Tibial nerve (tissue), 4 donors: ENCODE measurements at places on chromosomes 7 and 10. TPM values are rescaled to one million over a fixed set of nuclear protein-coding genes. Genes with fewer than 3 reads are reported as not detected.

DNA sequence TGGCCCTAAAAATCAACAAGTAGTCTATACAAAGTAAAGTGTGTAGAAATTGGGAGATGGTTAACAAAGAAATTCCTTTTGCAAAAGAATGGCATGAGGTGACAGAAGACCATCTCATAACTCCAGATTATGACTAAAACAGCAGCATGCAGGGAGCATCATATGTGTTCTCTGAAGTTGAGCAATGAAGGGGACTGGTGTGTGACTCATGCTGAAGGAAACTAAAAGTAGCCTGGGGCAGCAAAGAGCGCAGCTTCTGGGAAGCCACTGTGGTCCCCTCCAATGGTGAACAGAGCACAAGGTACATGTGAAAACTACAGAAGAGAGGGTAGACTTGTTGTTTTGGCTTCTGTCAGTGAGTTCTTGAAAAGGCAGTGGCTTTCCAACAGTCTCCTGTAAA is 133.4 kb downstream of the MACC1 start:
- no peak for DNase-seq
- no peak overlapping the region for H3K4me3 ChIP-seq
- H3K36me3 ChIP-seq: no peaks in the 10 kb centered on the region
- no peaks in the 10 kb centered on the region for H3K27me3 ChIP-seq
- H3K27ac ChIP-seq: no peak overlapping the region
- H3K4me1 ChIP-seq: no peaks in the 10 kb centered on the region

GRCh38 chr10:69659241-69660038 is 29.4 kb downstream of the FAM241B start:
- no peak overlapping the region for H3K4me3 ChIP-seq
- no peak for DNase-seq
- no peak overlapping the region for H3K27ac ChIP-seq
- no peaks in the 10 kb centered on the region for H3K36me3 ChIP-seq
- H3K27me3 ChIP-seq: no peaks in the 10 kb centered on the region

DNA sequence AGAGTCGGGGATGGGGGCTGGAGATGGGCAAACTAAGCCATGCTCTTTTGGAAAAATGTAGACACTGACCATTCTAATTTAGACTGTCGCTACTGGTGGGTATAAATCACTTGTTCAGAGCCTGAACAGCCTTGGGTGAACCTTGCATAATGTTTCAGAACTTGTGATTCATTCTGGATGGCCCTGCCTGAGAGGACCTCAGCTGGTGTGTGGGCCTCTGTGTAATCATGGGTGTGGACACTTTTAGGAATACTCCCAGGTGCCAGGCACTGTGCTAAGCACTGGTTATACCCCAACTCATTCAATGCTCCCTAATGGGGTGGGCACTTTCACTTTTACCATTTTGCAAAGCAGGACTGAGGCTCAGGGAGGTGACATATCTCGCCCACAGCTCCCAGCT is 26.8 kb upstream of the TM9SF3 start:
- no peak overlapping the region for H3K4me3 ChIP-seq
- no peaks in the 10 kb centered on the region for H3K27me3 ChIP-seq
- H3K27ac ChIP-seq: no peak overlapping the region
- DNase-seq: no peak

DNA sequence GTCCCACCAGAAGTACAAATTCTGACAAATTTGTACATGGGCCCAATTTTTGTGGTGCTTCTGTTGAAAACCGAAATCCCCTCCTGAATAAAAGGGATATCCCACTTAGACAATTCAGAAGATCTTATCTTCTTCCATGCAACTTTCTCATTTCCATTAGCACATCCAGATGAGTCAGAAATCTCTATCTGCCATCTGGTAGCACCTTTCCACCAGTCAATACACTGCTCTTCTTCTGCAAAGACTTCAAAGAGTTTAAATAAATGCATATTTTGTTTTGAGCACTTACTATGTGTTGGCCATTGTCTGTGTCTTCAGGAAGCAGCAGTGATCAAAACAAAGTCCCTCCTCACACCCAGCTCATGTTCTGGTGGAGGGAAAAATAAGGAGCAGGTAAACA is 12.7 kb upstream of the KLF6 start:
- H3K27ac ChIP-seq: no peak overlapping the region
- DNase-seq: no peak
- no peaks in the 10 kb centered on the region for H3K27me3 ChIP-seq
- no peaks in the 10 kb centered on the region for H3K4me1 ChIP-seq

DNA sequence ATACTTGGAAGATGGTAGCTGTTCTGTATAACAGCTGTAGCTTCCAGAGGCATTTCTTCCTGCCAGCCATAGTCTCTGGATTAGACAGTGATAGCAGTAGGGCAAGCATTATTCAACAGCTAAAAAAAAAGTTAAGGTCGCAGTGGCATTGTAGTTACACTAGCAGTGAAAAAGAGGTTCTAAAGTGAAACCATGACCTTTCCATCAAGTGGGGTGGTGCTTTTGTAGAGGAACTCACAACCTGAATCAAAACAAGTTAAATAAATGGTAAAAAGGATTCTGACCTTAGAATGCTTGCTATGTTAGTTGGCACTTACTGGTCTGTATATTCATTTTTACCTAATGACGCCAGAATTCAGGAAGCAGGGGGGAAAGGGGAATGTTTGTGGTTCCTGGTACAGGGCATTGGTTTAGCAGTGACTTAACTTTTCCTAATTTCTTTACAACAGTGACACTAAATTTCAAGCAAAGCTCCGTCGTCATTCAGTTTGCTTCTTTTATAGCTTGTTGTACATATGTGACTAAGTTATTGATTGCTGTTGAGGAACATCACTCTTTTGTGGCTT is 55.0 kb downstream of the GBF1 start:
- no peaks in the 10 kb centered on the region for H3K4me1 ChIP-seq
- no peaks in the 10 kb centered on the region for H3K27me3 ChIP-seq
- H3K4me3 ChIP-seq: no peak overlapping the region
- no peaks in the 10 kb centered on the region for H3K36me3 ChIP-seq

DNA sequence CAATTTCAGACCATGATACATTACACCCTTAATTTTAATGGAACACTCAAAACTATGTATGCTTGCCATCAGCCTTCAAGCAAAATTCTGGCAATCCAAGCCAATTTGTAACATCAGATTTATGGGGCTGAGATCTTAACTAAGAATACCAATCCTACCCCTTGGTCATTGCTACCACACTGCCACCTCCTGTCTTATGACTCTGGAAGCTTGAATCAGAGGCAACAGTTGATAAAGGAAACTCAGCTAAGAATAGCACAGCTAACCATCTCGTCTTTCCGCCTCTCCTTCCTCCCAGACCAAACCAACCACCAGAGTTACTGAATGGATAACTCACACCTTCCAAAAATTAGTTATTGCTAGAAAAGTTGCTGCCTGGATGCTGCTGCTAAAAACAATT is 7.4 kb downstream of the IGF2BP3 start:
- H3K27ac ChIP-seq: no peak overlapping the region
- H3K4me1 ChIP-seq: no peaks in the 10 kb centered on the region
- peak; percentile 31 for DNase-seq
- no peaks in the 10 kb centered on the region for H3K36me3 ChIP-seq
- H3K4me3 ChIP-seq: no peak overlapping the region
- peaks cover 73% of the 10 kb centered on the region for H3K27me3 ChIP-seq

DNA sequence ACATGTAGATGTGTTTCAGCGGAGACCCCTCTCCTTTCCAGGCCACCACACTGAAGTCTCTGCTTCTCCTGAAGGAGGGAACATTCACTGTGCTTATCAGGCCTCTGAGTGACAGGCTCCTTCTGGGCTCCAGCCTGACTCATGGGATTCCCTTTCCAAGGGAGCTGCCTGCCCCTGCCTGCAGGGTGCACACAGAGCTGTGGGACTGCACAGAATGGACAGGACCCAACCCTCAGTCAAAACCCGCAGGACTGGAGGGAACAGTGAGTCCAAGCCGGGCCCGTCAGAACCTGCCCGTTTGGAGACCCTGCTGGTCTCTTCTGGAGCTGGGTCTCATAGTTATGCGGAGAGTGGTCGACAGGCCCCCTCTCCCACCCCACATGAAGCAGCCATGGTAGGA is 32.6 kb downstream of the PLAC9 start:
- H3K36me3 ChIP-seq: no peaks in the 10 kb centered on the region
- H3K4me3 ChIP-seq: no peak overlapping the region
- DNase-seq: no peak
- H3K27me3 ChIP-seq: no peaks in the 10 kb centered on the region
- H3K27ac ChIP-seq: peak overlapping the region; percentile 58
- H3K4me1 ChIP-seq: no peaks in the 10 kb centered on the region

- H3K4me1 ChIP-seq: peaks cover 46% of the 10 kb centered on the region
- no peak for DNase-seq
- no peaks in the 10 kb centered on the region for H3K27me3 ChIP-seq
- peak overlapping the region; percentile 95 for H3K27ac ChIP-seq
Measured at GRCh38 chr7:139231513-139232376, 708 bp downstream of the UBN2 start.

GRCh38 chr10:121325490-121326231 is 272.6 kb downstream of the FGFR2 start:
- no peaks in the 10 kb centered on the region for H3K4me1 ChIP-seq
- no peak for DNase-seq
- no peaks in the 10 kb centered on the region for H3K27me3 ChIP-seq
- H3K4me3 ChIP-seq: no peak overlapping the region
- H3K36me3 ChIP-seq: no peaks in the 10 kb centered on the region

TFR2 gene
- total RNA-seq: not detected

DNA sequence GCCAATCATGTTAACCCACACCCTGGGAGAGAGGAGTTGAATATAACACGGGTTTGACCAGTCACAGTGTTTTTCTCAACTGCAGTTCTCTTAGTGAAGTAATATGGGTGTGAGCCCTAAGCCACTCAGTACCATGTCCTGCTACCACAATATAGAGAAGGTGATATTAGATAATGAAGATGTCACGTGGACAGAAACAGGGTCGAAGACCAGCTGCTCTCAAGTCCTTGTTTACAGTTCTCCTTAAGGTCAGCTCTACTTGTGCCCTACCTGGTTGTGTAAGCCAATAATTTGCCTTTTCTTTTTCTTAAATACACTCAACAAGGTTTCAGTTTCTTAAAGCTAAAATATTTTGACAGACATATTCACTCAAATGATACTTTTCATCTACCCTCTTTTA is 128.3 kb upstream of the POT1 start:
- no peaks in the 10 kb centered on the region for H3K27me3 ChIP-seq
- H3K36me3 ChIP-seq: no peaks in the 10 kb centered on the region
- no peaks in the 10 kb centered on the region for H3K4me1 ChIP-seq
- H3K4me3 ChIP-seq: no peak overlapping the region
- H3K27ac ChIP-seq: no peak overlapping the region
- DNase-seq: no peak

GRCh38 chr7:42730586-42730985 is 181.3 kb downstream of the C7orf25 start:
- H3K27ac ChIP-seq: no peak overlapping the region
- no peaks in the 10 kb centered on the region for H3K4me1 ChIP-seq
- H3K36me3 ChIP-seq: no peaks in the 10 kb centered on the region
- no peak for DNase-seq
- no peak overlapping the region for H3K4me3 ChIP-seq
- H3K27me3 ChIP-seq: no peaks in the 10 kb centered on the region

- no peaks in the 10 kb centered on the region for H3K36me3 ChIP-seq
- no peaks in the 10 kb centered on the region for H3K4me1 ChIP-seq
- H3K4me3 ChIP-seq: no peak overlapping the region
Measured at GRCh38 chr10:54441275-54441674, 359.8 kb downstream of the PCDH15 start.

DNA sequence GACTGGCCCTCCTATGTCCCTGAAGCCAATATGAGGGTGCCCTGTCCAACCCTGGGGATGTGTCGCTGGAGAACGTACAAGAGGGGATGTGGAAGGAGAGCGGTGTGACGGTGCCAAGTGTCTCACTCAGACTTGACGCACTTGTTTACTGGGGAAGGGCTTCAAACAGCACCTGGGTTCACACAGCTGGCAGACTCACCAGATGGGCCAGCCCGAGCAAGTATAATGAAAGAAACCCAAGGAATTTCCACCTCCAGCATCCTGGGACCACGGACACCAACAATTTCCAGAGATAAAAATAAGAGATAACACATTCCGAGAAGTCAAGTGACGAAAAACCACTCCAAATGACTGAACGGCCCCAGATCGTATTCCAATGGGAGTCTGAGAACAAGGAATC is 5.3 kb downstream of the ATP5MF start:
- H3K4me3 ChIP-seq: no peak overlapping the region
- peaks cover 7% of the 10 kb centered on the region for H3K36me3 ChIP-seq
- no peaks in the 10 kb centered on the region for H3K27me3 ChIP-seq
- H3K27ac ChIP-seq: no peak overlapping the region
- H3K4me1 ChIP-seq: peaks cover 8% of the 10 kb centered on the region

DNA sequence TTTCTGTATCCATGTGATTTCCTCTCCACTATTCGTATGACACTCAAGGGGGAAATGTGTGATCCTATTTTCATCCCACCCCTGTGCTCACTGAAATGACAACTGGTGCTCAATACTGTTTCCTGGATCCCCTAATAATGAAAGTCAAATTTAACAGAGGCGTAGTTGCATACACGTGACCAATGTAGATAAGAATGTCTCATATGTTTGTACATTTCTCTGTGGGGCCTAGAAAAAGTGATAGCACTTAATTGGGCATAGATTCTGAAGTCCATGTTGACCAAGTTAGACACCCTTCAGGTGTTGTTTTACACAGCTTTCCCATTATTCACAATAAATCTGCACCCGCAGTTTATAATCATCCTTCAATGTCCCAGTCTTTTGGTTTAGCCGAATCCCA is 59.1 kb downstream of the JAZF1 start:
- no peaks in the 10 kb centered on the region for H3K36me3 ChIP-seq

- no peak for DNase-seq
- H3K4me3 ChIP-seq: no peak overlapping the region
- no peaks in the 10 kb centered on the region for H3K27me3 ChIP-seq
- peak overlapping the region; percentile 86 for H3K27ac ChIP-seq
- peaks cover 48% of the 10 kb centered on the region for H3K4me1 ChIP-seq
Measured at GRCh38 chr10:17214526-17214925, 13.1 kb upstream of the TRDMT1 start.
